ENCODE measurements at places on chromosomes 7 and 10.
A peak's percentile ranks its signal among the peaks of the same experiment; 100 is the strongest.

DNA sequence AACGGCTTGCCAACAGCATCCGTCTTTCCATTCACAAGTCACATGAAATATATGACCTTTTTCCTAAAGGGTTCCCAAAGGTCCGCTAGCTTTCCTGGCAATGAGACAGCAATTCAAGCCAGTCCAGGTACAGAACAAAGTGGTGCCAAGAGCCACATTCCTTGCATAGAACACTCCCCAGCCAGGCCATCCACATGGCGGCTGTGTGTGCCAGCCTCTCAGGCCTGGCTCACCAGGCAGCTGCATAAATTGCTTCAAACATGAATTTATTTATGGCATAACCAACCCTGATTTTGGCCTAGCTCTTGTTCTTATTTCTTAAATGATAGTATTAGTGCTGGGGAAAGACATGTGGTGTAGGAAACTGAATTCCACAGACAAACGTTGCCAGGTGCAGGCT lies 63.7 kb upstream of the CREB5 start:
- no peak for ATAC-seq

DNA sequence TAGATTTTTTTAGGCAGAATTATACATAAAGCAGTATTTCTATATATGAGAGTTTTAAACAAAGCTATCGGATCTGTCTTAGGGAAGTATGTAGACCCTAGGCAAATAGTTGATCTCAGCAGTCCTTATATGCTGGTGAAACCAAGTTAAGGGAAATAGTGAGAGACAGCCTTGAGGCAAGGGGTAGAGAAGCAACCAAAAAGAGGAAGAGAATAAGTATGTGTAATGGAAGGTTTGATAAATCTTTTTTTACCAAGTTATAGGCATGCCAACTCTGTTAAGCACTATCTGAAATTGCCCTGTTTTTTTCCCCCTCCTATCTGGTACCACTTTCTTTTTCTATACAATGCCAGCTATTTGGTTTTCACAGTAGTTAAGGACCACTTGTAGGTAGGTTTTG lies 19.9 kb downstream of the SPAG6 start:
- no peak for ATAC-seq

DNA sequence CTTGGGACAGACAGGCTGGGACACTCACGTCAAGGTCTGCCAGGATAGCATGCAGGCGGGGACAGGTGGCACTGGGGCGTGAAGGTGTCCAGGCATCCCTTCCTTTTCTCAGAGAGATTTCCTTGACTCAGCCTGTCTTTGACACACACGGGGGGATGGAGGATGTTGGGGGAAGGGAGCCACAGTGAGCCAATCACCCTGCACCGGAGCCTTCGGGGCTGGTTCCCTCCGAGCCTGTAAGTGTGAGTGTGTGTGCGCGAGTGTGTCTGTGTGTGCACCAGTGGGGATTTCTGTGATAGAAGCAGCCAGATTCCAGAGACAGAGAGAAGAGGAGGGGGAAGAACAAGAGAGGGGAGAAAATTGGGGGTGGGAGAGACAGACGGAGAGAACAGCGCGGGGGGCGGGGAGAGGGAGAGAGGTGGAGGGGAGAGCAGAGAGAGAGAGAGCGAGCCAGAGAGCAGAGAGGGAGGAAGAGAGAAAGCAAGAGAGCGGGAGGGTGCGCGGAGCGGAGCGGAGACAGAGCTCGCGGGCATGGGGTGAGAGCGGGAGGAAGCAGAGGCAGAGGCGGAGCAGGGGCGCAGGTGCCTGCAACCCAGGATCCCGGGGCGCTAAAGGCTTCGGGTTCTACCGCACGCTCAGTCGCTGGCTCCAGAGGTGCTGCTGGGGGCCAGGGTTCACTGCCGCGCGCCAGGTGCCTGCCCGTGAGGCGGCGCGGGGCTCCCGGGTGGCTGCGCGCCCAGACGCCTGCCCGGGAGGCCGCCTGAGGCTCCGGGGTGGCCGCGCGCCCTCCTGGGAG lies 466 bp upstream of the GPR26 start:
- ATAC-seq: no peak

GRCh38 chr10:89392974-89393373 lies 551 bp downstream of the IFIT1 start:
- peak; percentile 36 for ATAC-seq

- ATAC-seq: no peak
Measured at GRCh38 chr10:69228151-69228550, 8.0 kb downstream of the HKDC1 start.

- ATAC-seq: no peak
Measured at GRCh38 chr7:54242776-54243175, 299.4 kb upstream of the VSTM2A start.

DNA sequence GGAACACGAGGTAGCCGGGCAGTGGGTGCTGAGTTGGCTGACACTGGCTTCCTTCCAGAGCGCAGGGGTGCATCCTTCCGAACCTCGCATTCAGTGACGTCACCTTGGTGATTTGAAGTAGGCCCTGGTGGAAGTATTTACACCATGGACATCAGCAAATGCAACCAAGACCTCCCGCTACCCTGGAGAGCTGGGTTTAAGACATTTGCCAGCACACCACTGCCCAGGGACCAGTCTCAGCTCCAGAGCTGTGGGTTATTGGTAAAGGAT lies 106.4 kb upstream of the GPR26 start:
- ATAC-seq: no peak

DNA sequence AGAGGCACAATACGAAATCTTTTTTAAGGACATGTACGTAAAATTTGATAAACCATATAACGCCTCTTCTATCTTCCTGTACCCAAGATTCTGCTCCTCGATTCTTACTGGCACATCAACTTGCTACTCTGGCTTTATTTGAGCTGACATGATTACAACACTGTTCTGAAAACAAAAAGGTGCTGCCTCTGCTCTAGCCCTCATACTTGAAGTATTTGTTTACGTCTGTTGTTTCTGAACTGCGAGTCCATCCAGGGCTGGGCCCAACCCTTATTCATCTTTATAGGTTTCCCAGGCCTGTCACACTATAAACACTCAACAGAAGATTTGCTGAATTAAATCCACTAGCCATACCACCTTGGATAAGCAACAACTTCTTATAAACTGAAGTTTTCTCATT lies 96.2 kb upstream of the SVIL start:
- peak; percentile 23 for ATAC-seq

DNA sequence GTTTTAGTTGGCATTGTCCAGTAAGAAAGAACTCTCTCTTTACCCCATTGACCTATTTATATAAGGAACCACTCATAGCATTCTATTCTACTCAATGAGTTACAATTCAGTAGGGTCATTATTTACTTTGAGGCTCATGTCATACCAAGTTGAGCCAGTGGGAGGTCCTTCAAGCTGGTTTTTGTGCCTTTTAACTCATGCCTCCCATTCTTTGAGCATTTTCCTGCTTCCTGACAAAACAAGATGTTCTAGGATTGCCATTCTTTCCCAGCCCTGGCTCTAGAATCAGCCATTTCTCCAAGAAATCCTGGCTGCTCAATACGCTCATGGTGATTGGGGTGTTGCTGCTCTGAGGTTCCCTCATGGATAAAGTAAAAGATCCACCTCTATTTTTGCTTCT lies 250.1 kb downstream of the ABCA13 start:
- ATAC-seq: no peak

GRCh38 chr7:132560825-132561529 lies 15.3 kb downstream of the PLXNA4 start:
- no peak for ATAC-seq
